GM23248 (cell line): ENCODE measurements at places on chromosomes 1 and 21. TPM values are rescaled to one million over a fixed set of nuclear protein-coding genes. Genes with fewer than 3 reads are reported as not detected.

CLEC20A gene
- not detected in 2 replicates for polyA plus RNA-seq

PTGFRN gene
- 14.7 and 15.2 TPM in 2 replicates for polyA plus RNA-seq

SERPINC1 gene
- not detected in 2 replicates for polyA plus RNA-seq

PIK3R3 gene
- polyA plus RNA-seq: 1.3 and 1.6 TPM in 2 replicates

MYCL gene
- polyA plus RNA-seq: 0.34 TPM in 1 of 2 replicates, not detected in the other

SIM2 gene
- polyA plus RNA-seq: 0.14 TPM in 2 replicates

LMNA gene
- 1,230 and 1,270 TPM in 2 replicates for polyA plus RNA-seq

RAD54L gene
- 4.4 and 4.9 TPM in 2 replicates for polyA plus RNA-seq
